ENCODE measurements at places on chromosomes 7 and 10. TPM values are rescaled to one million over a fixed set of nuclear protein-coding genes. Genes with fewer than 3 reads are reported as not detected.

GRM3 gene
- not detected for total RNA-seq

CDNF gene
- total RNA-seq: 0.48 TPM

PRPS1L1 gene
- not detected for total RNA-seq

FAM237B gene
- not detected for total RNA-seq

- no peak overlapping the region for H3K4me3 ChIP-seq
- no peaks in the 10 kb centered on the region for H3K36me3 ChIP-seq
- H3K4me1 ChIP-seq: no peaks in the 10 kb centered on the region
- no peak for DNase-seq
- H3K27me3 ChIP-seq: no peaks in the 10 kb centered on the region
- H3K27ac ChIP-seq: no peak overlapping the region
Measured at GRCh38 chr10:91335147-91335546, 75.0 kb upstream of the HECTD2 start.

DNA sequence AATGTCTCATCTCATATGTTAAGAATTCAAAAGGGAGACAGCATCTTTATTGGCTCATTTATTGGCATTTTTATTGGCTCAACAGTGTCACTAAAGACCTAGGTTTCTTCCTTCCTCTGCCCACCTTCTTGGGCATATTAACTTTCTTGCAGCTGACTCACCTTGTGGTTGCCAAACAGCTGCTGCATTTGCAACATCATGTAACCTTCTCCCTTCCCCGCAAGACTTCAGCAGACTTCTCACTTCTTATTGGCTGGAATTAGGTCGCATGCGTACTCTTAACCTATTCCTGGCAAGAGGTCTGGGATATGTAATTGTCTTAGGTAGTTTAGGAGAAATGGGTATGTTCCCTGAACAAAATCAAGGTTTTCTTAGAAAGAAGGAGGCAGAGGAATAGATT lies 263.2 kb downstream of the POU6F2 start:
- no peak overlapping the region for H3K27ac ChIP-seq
- no peak overlapping the region for H3K4me3 ChIP-seq
- H3K4me1 ChIP-seq: no peaks in the 10 kb centered on the region
- no peak for DNase-seq
- peaks cover 43% of the 10 kb centered on the region for H3K27me3 ChIP-seq

- no peak for DNase-seq
- H3K4me1 ChIP-seq: peaks cover 8% of the 10 kb centered on the region
- no peaks in the 10 kb centered on the region for H3K27me3 ChIP-seq
Measured at GRCh38 chr7:91929463-91929862, 11.2 kb upstream of the AKAP9 start.

- H3K4me3 ChIP-seq: no peak overlapping the region
- H3K27ac ChIP-seq: no peak overlapping the region
- H3K36me3 ChIP-seq: no peaks in the 10 kb centered on the region
Measured at GRCh38 chr10:88064608-88065382, 201.4 kb downstream of the PTEN start.

GRCh38 chr10:86335257-86335656 lies 31.3 kb downstream of the GRID1 start:
- H3K4me1 ChIP-seq: no peaks in the 10 kb centered on the region
- peaks cover 10% of the 10 kb centered on the region for H3K27me3 ChIP-seq
- H3K27ac ChIP-seq: no peak overlapping the region
- no peak overlapping the region for H3K4me3 ChIP-seq
- no peak for DNase-seq

DNA sequence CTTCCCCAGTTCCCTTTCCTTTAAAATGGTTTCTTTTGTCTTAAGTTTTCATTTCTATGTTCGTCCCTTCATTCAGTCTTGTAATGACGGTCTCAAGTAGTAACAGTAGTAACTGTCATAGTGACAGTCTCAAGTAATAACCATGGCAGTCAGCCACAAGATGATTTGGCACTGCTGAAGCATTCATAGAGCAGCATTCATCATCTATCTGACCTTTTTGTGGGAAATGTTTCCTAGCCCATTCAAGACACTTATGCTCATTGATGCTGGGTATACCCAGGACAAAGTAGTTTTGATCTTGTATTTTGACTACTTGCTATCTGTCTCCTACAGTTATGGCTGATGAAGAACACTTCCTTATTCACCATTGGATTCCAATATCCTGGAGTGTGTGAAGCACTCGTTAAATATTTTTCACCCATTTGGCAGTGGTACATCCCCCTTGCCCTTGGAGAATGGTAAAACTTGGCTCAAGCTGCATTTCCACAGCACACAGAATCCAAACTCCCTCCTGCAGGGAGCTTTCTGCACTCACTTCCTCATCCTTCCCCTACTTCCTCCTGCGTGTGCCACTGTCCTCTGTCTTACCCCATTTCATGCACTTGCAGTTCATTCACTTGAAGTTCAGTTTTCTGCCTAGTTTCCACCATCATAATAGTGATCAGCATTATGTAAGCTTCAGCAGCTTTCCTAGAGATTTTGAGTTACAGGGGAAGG lies 19.0 kb downstream of the GIMAP4 start:
- H3K4me1 ChIP-seq: no peaks in the 10 kb centered on the region
- H3K4me3 ChIP-seq: no peak overlapping the region
- H3K27ac ChIP-seq: no peak overlapping the region
- peaks cover 33% of the 10 kb centered on the region for H3K27me3 ChIP-seq

DNA sequence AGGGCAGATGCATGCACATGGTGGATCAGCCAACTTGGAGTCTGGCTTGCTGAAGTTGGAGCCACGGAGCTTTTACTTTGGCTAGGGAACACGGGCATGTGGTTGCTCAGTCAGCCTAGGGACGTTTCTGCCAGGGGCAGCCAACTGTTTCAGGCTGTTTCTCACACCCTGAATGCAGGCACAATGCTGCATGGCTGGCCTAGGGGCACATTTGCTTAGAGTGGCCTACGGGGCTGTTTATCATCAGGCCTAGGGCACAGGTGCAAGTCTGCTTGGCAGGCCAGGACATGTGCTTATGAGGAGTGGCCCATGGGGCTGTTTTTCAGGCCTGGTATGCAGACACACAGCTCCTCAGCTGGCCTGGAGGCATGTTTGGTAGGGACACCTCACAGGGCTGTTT lies 107.4 kb downstream of the GSAP start:
- H3K4me3 ChIP-seq: no peak overlapping the region
- no peak for DNase-seq
- no peak overlapping the region for H3K27ac ChIP-seq

All from PC-9 (cell line).